T-helper 9 cell (primary cell): ENCODE measurements at places on chromosomes 5 and 9.

DNA sequence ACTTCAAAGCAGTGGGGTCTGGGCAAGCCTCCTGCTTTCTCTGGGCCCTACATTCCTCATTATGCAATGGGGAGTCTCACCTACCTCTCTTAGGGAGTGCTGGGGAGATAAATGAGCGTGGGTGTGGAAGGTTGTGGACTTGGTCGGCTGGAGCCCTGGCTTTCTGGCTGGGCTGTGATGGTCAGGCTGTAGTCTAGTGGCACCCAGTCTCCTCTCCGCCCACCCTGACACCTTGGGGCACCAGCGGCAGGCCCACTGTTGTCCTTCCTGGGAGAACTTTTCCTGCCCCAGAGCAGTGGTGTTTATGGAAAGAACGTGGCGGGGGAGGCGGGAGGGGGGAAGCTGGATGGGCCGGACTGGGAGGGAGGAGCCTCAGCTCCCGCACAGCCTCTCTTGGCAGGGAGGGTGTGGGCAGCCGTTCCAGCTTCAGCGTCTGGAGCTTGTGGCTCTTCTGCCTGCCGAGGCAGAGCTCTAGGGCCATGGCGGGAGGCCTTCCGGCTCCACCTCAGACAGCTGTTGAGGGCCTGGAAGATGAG lies 4.1 kb downstream of the PTGS1 start:
- DNase-seq, result no peak

DNA sequence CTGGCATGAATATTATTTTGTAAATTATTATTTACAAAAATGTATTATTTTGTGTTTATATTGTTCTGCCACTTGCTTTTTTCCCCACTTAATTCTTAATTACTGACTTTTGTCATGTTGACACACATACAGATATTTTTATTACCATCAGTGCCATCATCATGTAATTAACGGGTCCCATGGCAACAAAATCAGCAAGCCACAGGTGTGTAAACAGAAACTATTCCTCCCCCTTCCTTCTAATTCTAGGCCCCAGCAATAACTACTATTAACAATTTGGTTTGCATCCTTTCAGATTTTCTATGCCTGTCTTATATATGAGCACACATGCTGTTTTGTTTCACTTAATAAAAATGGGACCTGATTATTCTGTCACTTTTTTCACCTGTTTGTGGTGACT lies 29.3 kb downstream of the CYFIP2 start:
- DNase-seq, result no peak

- no peak for DNase-seq
Measured at GRCh38 chr9:128390813-128391711, 19.9 kb downstream of the URM1 start.

DNA sequence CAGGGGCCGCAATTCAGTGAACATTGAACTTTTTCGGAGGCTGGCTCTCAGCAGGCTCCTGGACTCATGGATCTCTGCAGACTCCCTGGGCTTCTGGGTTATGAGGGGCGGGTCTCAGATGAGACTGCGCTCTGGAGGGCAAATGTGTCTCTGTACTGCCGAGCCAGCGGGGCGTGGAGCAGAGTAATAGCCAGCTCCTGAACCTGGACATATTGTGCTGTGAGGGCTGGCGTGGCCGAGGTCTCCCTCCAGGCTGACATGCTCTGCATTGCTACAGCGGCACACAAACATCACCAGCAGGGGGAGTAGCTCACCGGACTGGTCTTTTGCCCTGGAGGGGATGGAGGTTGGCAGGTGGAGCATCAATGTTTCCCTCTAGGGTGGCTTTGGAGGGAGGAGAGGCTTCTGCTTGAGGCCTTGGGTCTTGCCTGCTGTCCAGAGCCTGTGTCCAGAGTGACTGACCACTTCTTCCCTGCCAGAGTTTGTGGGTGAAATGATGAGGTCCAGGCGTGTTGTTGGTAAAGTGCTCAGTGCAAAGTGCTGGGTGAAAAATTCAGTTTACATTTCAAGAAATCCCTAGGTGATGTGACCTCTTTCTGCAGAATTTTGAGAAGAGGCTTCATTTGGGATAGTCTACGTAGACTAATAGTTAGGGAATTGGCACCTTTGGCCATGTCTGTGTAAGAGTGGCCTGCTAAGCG lies 10.9 kb upstream of the GADD45G start:
- peak; percentile 48 for DNase-seq
